ENCODE measurements at places on chromosomes 7 and 10. TPM values are rescaled to one million over a fixed set of nuclear protein-coding genes. Genes with fewer than 3 reads are reported as not detected.

- H3K36me3 ChIP-seq = no peaks in the 10 kb centered on the region
- no peaks in the 10 kb centered on the region for H3K27me3 ChIP-seq
- DNase-seq = no peak
- H3K4me1 ChIP-seq = peaks cover 2% of the 10 kb centered on the region
Observed at GRCh38 chr7:92909686-92910475, 73.5 kb upstream of the CDK6 start.

DNA sequence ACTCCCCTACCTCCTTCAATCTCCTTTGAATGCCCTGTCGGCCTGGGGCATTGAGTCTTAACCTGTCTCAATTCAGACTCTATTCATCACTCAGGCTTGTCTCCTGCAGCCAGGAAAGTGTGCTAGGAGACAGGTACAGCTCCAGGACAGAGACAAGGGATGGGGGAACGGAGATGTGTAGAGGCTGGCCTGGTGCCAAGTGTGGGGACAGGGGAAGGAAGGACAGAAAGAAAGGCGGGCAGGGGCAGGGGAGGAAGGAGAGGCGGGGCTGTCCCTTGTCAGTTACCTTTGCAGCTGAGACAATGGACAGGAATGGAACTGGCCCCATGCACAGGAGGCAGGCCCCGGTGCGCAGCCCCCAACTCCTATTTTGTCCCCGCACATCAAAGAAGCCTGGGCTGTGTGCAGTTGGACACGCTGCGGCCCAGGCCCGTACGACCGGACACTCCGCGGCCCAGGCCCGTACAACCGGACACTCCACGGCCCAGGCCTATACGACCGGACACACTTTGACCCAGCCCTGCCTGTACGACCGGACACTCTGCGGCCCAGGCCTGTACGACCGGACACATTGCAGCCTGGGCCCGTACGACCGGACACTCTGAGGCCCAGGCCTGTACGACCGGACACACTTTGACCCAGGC, 36.9 kb downstream of the CHST15 start:
- H3K4me3 ChIP-seq = no peak overlapping the region
- DNase-seq = no peak
- no peaks in the 10 kb centered on the region for H3K4me1 ChIP-seq
- H3K27me3 ChIP-seq = no peaks in the 10 kb centered on the region
- H3K36me3 ChIP-seq = no peaks in the 10 kb centered on the region

Gene MSANTD7
- total RNA-seq = 28.5 TPM

- H3K27ac ChIP-seq = no peak overlapping the region
- no peaks in the 10 kb centered on the region for H3K27me3 ChIP-seq
- peaks cover 11% of the 10 kb centered on the region for H3K4me1 ChIP-seq
- no peak for DNase-seq
- no peak overlapping the region for H3K4me3 ChIP-seq
- no peaks in the 10 kb centered on the region for H3K36me3 ChIP-seq
Observed at GRCh38 chr7:2016761-2017480, 215.8 kb downstream of the MAD1L1 start.

Gene FEZF1
- not detected for total RNA-seq

DNA sequence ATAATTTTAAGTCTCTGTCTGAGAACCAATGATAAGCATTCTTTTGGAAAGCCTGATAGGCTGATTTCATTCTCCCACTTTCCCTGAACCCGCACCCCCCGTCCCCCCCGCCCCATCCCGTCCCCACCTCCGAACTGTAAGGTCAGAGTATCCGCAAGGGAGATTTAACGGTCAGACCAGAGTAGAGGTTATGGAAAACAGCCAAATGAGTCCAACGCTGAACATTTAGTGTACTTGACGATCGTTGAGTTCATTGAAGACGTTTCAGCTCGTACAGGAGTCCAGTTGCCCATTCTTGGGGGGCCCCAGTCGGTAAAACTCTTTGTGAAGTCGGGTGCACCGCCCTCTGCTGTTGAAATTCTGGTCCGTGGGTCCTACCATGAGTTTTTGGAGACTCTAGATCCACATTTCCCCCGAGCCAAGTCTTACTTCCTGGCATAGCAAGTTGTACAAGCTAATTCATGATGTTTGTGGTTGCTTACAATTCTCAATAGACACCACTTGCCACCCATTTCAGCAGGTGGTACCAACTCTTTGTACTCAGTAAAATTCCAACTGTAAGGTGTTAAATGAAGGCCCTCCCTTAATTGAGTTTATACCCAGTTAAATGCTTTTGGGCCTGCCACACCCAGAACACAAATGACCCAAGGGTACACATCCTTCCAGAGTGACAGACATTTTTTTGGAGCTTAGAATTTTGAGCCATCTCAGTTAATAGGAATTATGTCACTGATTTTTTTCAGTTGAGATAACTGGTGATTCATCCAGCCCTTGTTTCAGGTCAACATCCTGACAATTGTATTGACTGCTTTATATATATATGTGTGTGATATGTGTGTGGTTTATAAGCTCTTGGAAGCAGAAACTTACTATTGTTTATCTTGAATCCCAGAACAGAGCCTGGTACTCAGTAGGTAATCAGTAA, 1.2 kb downstream of the MARCHF5 start:
- H3K36me3 ChIP-seq = no peaks in the 10 kb centered on the region
- H3K4me1 ChIP-seq = peaks cover 22% of the 10 kb centered on the region
- no peaks in the 10 kb centered on the region for H3K27me3 ChIP-seq
- H3K27ac ChIP-seq = peak overlapping the region; percentile 83
- DNase-seq = peak; percentile 4

- no peak overlapping the region for H3K4me3 ChIP-seq
- DNase-seq = no peak
- H3K36me3 ChIP-seq = no peaks in the 10 kb centered on the region
- H3K27ac ChIP-seq = no peak overlapping the region
- H3K4me1 ChIP-seq = no peaks in the 10 kb centered on the region
- H3K27me3 ChIP-seq = no peaks in the 10 kb centered on the region
Observed at GRCh38 chr10:121710207-121710606, 112.0 kb upstream of the FGFR2 start.

Gene FAS
- 78.5 TPM for total RNA-seq

- no peaks in the 10 kb centered on the region for H3K4me1 ChIP-seq
- H3K36me3 ChIP-seq = no peaks in the 10 kb centered on the region
- no peak overlapping the region for H3K27ac ChIP-seq
- no peak for DNase-seq
Observed at GRCh38 chr10:130878131-130878530, 433.4 kb downstream of the TCERG1L start.

GRCh38 chr7:97845622-97846203, 26.5 kb downstream of the ASNS start:
- DNase-seq = no peak
- H3K27ac ChIP-seq = no peak overlapping the region

DNA sequence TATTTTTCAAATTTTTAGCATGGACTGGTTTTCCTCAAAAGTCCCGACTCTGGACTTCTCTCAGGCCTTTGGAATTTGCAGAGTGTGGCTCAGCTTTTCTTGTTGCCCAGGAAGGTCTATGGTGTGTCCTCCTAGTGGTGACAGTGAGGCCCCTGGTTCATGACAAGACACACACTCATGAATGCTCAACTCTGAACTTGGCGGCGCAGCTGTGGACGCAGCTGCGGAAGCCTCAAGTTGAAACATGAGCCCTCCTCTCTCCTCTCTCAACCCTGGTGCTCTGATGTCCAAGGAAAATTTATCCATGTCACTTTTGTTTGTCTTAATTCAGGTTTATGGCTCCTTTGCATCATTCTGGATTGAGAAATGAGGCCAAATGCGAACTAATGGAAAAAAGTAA, 183.9 kb downstream of the HECW1 start:
- no peak overlapping the region for H3K4me3 ChIP-seq
- DNase-seq = no peak
- no peaks in the 10 kb centered on the region for H3K36me3 ChIP-seq
- no peaks in the 10 kb centered on the region for H3K27me3 ChIP-seq

DNA sequence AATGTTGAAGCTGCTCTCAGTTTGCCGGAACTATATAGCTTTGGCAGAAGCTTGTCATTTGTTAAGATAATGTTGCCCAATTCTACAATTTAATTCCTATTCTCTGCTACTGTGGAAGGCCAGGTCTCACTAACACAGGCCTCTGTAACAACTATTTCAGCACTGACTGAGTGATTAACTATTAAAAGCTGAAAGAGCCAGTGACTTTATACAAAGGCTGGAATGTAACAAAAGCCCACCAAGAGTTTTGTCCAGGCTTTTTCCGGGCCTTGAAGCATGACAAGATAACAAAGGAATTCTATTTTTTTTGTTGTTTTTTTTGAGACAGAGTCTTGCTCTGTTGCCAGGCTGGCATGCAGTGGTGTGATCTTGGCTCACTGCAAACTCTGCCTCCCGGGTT, 795.6 kb downstream of the PHTF2 start:
- H3K4me3 ChIP-seq = no peak overlapping the region
- H3K36me3 ChIP-seq = no peaks in the 10 kb centered on the region
- H3K4me1 ChIP-seq = no peaks in the 10 kb centered on the region
- no peak for DNase-seq
- H3K27ac ChIP-seq = no peak overlapping the region
